DMS79 treated with DMSO at 0.1 percent for 48 hours (cell line): ENCODE measurements at places on chromosomes 16 and 17.

DNA sequence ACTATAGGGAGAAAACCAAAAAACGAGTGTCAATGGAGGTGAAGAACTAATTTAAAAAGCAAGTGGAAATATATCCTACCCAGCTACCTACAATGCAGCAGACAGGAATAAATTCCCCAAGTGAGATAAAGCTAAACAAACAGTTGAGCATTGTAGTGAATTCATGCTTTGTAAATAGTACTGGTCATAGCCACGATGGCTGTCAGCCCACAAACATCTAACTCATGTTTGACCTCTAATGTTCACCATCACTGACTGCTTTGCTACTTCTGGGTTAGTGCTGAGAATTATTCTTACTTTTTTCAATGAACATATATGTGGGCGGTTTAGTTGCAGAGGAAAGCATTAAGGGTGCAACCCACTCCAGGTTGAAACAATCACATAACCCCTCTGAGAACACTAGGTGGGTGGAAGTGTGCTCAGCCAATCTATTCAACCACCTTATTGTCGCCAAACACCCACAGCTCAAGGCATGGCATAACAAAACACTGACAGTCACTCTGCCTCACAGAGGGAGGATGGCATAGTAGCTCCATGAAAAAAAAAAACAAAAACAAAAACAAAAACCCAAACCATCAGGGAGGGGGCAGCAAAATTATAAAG lies 264.1 kb downstream of the ZFHX3 start:
- no peak for DNase-seq

DNA sequence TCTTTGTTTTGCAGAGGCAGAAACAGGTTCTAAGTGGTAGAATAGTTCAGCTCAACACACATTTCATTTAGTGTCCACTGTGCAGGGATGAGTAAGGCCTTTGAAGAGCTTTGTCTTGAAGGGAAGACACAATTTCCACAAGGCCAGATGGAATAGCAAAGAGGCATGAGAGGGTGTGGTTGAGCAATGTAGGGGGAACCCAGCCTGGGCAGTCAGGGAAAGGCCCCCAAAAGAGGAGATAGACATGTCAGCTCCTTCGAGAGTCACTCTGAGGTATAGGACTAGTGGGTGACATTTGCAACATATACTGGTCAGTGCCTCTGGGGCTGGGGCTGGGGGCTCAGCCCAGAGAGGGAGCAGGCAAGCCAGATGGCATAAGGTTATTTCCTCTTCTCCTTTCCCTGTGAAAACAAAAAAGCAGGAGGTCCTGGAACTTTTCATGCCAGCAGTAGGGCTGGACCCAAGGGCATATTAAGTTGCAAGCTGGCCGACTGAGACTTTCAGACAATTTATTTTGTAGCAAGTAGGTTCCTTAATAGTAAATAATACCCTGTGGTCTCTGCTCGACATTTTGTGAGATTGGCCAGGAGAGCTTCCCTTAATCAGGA lies 7.1 kb downstream of the ALKBH5 start:
- DNase-seq = no peak

DNA sequence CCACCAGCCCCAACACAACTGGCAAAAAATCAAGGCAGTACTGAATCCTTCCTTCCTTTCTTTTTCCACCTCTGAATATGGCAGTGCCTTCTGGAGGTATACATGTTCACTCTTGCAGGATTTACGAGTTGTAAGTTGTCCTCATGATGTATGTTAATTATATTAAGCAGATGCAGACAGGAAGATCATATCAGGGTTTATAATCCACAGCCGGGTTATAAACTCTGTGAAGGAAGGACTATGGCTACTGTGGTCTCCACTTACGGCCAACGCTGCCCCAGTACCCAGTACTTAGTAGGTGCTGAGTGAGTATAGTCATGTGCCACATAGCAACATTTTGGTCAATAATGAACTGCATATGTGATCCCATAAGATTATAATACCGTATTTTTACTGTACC lies 19.6 kb upstream of the IRX5 start:
- DNase-seq = no peak

DNA sequence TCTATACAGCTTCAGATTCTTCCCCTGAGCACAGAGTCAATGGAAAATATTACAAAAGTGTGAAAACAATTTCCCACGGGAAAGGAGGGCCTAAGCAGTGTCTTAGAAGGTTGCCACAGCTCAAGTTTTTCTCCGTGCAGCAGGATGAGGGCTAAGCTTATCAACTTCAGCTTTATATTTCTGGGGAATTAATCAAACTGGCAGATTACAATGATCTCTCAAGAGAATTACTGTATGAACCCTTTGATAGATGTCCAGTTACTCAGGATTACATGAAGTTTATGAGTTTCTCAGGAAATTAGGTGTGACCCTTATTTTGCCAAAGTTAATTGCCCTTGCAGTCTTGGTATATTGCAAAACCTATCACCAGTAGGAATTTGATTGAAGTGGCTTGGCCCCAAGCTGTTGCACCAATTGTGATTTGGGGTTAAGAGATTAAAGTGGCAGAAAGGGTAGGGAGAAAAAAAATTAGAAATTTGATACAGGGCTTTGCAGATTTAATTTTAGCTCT lies 298.4 kb downstream of the MAP2K6 start:
- no peak for DNase-seq
